ENCODE measurements at places on chromosomes 4 and X.
A peak's percentile ranks its signal among the peaks of the same experiment; 100 is the strongest.

GRCh38 chr4:101667348-101667747, 123.2 kb upstream of the BANK1 start:
- no peak for DNase-seq

- DNase-seq: no peak
Observed at GRCh38 chr4:51840781-51841180, 2.2 kb upstream of the DCUN1D4 start.

DNA sequence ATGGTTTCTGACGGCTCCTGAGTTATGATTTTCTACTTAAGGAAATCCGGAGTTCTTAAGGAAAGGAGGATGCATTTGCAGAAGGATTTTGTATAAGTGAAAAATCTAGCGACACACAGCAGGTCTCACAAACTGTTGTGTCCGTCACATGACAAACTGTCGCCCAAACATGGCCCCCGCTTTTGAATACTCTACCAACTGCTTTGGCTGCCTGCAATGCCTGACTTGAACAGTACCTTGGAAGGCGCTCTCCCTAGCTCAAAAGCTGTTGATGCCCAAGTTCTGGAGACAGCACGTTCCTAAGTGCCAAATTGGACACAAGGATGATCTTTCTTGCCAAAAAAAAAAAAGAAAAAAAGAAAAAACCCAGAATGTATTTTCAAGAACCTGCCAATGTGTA, 103.2 kb downstream of the ENPP6 start:
- no peak for DNase-seq

GRCh38 chr4:9919047-9919446, 102.2 kb downstream of the SLC2A9 start:
- DNase-seq: no peak

- no peak for DNase-seq
Observed at GRCh38 chr4:89837993-89838390, 1.0 kb upstream of the SNCA start.

- DNase-seq: no peak
Observed at GRCh38 chr4:85826060-85826678, 351.2 kb downstream of the ARHGAP24 start.

DNA sequence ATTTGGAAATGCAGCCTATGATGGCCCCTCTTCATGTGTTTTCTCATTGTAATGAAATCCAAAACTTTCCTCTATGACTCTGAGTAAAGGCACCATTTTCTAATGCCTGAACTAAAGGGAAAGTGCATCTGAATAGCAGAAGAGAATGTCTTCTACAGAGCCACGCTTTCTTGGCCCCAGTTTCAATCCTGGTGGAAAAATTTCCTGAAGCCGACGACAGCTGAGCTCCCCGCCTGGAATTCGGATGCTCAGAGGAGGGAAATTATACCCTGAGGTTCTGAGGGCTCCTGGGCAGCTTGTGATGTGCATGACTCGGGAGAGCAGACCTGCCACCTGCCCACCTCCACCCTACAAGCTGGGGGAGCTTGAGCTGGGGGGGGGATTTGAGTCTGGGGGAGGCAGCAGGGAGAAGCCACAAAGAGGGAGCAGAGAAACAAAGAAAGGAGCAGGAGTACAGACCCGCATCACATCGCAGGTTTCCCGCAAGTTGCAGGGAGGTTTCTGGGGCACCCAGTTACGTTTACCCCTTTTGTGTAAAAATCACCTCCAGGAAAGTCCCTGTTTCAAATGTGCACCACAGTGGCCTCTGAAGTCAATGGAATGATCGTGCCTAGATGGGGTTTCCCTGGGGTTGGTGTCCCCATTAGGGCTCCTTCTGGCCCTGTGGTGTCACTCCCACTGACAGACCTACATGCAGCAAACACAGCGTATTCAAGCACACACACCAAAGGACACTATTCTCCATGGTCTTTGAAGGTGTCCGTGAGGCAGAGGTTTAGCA, 145.6 kb upstream of the RBPJ start:
- DNase-seq: peak; percentile 71

DNA sequence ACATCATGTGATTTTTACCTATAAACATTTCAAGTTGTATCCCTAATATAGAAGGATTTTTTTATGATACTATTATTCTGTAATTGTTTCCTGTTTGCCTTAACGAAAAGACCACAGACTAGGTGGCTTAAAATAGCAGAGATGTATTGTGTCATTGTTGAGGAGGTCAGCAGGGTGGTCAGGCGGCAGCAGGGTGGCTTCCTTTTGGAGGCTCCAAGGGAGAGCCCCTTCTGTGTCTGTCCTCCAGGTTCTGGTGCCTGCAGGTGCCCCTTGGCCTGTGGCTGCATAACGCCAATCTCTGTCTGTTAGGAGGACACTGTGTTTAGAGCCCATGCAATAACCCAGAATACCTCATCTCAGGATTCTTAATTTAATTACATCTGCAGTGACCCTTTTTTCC, 118.1 kb downstream of the TBL1X start:
- DNase-seq: no peak

DNA sequence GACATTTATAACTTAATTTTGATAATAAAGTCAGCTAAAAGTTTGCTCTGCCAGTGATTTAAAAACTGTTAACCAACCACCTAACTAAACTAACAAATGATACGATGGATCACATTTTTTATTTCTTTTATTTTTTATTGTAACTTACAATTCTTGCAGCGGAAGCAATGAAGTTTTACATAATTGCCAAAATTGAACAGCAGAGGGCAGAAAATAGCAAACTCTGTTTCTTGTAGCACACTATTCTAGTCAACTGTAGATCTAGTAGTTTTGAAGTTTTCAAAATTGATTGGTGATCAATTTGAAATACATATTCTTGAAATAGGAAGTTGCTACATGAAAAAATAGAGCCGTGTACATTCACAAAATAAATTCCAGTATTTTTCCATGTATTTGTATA, 2.8 kb upstream of the GRIA2 start:
- no peak for DNase-seq

- DNase-seq: no peak
Observed at GRCh38 chr4:108772402-108772801, 9.5 kb upstream of the ETNPPL start.

- no peak for DNase-seq
Observed at GRCh38 chr4:168928346-168928745, 81.7 kb downstream of the CBR4 start.

DNA sequence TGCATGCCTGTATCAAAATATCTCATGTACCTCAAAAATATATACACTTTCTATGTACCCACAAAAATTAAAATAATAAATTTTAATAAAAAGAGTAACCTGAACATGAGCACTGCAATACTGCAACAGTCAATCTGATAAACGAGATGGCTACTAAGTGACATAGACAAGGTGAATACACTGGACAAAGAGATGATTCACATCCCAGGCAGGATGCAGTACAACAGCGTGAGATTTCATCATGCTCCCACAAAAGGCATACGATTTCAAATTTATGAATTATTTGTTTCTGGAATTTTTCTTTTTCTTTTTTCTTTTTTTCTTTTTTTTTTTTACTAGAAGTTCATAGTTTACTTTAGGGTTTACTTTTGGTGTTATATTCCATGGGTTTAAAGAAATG, 12.2 kb upstream of the FGF16 start:
- no peak for DNase-seq

GRCh38 chr4:186061921-186062320, 7.0 kb upstream of the TLR3 start:
- DNase-seq: no peak

- no peak for DNase-seq
Observed at GRCh38 chrX:4277122-4277521, 563.7 kb upstream of the PRKX start.

DNA sequence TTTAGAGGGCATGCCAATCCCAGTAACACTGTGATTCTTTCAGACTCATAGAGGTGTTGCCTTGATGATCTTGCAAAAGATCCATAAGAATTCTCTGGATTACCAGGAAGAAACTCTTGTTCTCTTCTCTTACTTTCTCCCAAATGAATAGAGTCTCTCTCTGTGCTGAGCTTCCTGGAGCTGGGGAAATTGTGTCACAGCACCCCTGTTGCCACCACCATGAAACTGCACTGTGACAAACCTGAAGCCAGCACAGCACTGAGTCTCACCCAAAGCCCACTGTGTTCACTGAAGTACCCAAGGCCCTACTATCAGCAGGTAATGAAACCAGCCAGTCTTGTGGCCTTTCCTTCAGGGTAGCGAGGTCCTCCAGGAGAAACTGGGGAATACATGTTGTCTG, 332.7 kb upstream of the FGF16 start:
- DNase-seq: no peak

DNA sequence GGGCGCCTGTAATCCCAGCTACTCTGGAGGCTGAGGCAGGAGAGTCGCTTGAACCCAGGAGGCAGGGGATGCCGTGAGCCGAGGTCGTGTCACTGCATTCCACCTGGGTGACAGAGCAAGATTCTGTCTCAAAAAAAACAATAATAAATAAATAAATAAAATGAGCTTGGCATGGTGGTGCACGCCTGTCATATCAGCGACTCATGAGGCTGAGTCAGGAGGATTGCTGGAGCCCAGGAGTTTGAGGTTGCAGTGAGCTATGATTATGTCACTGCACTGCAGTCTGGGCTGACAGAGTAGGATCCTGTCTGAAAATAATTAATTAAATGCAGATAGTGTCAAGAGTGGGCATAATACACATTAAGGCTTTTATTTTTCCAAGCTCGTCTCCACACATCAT, 77.5 kb downstream of the DHRSX start:
- DNase-seq: no peak

GRCh38 chr4:87410679-87411078, 11.7 kb upstream of the NUDT9 start:
- no peak for DNase-seq

DNA sequence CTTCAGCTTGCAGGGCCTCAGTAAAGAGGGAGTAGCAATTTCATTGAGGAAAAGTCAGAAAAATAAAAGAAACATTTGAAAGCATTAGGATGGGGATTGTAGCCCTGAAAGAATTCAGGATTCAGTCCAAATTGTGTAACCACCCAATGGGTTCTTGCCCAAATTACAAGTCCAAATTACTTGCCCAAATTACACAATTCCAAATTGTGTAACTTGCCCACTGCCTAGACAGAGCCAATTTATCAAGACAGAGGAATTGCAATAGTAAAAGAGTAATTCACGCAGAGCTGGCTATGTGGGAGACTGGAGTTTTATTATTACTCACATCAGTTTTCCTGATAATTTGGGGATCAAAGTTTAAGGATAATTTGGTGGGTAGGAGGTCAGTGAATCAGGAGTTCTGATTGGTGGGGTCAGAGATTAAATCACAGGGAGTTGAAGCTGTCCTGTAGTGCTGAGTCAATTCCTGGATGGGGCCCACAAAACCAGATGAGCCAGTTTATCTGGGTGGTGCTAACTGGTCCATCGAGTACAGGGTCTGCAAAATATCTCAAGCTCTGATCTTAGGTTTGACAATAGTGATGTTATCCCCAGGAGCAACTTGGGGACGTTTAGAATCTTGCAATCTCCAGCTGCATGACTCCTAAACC, 18.1 kb upstream of the PAGE5 start:
- DNase-seq: no peak

- DNase-seq: no peak
Observed at GRCh38 chr4:182139491-182139890, 103.7 kb upstream of the TENM3 start.

DNA sequence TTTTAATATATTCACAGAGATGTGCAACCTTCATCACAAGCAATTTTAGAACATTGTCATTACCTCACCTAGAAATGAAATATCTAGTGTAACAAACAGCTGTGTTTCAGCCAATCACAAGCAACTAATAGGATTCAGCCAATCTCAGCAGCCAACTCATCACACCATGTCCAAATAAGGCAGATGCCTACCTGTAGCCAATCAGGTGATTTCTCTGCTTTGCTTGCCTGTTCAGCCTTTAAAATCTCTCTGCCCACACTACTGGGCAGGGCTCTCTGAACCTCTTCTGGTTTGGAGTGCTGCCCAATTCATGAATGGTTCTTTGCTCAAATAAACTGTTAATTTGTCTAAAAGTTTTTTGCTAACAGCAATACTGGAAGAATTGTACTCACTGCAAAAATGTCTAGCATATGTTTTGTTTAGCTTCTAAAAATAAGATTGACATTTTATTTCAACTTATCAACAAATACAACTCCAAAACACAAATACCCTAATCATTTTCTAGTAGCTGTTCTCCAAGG, 52.4 kb upstream of the IGFBP7 start:
- DNase-seq: no peak

DNA sequence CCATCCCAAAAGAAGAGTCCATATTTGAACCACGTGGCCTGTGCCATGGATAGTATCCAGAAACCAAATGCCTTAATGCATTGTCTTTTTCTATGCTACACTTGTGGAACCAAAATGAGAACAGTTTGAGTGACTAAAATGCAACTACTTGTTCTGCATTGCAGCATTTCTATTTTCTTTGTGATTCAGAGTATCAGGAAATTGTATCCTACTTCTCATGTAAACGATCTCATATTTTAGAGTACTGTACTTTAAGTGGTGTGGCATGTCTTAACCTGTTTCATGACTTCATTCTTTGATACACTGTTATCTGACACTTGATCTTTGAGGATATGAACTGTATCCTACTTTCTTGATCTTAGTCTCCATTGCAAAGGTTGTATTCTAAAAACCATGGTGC, 167.2 kb upstream of the WDR1 start:
- DNase-seq: no peak

- DNase-seq: no peak
Observed at GRCh38 chrX:252244-252956, 28.8 kb upstream of the PLCXD1 start.

DNA sequence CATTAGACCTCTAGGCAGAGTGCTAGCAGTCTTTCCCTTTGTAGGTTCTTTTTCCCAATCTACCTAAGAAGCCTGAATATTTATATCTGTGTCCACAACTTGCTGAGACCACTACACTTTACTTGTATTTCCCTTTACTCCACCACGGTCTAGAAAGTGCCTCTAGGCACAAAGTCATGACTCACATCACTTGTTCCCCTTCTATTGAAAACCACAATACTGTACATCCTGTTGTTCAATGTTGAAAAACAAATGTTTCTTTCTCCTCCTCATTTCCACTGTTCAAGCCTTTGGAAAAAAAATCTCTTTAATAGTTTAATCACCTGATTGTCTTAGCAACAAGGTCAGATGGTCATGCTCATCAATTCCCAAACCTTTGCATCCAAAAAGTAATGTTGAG, 326.7 kb downstream of the GUCY2F start:
- DNase-seq: no peak

DNA sequence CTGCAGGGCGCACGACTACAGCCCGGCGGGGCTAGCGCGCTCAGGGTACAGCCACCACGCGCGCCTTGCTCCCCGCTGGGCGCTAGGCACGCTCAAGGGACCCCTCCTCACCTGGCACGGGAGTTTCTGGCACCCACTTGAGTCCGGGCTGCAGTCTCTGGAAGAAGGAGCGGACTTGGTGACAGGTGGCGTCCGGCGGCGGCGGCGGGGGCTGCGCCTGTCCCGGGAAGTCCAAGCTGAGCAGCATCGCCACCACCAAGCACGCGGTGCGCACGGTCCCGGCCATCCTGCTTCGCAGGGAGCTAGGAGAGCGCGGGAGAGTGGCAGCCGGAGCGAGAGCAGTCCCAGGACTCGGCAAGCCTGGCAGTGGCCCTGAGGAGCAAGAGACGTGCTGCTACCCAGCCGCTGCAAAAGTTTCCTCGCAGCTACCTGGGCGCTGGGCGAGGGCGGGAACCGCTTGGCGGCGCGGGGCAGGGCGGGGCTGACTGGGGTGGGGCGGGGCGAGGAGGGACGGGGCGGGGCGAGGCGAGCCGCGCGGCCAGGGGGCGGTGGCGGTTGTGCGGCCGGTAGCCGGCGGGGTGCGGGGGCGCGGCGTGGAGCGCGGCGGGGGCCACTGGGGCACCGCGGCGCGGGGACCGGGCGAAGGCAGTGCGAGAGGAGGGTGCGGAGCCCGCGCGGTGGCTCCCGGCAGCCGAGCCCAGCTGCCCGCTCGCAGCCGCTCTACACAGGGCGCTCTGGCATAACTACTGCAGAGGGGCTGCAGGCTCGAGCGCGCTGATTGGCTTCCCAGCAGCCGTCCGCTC, at the start of gene GPC3:
Gene GPC3 (minus strand): TSS at position 431 of the 803 bp plus-strand sequence.
- DNase-seq: peak; percentile 41
